BE2C (cell line): ENCODE measurements at places on chromosomes 6 and 20.

DNA sequence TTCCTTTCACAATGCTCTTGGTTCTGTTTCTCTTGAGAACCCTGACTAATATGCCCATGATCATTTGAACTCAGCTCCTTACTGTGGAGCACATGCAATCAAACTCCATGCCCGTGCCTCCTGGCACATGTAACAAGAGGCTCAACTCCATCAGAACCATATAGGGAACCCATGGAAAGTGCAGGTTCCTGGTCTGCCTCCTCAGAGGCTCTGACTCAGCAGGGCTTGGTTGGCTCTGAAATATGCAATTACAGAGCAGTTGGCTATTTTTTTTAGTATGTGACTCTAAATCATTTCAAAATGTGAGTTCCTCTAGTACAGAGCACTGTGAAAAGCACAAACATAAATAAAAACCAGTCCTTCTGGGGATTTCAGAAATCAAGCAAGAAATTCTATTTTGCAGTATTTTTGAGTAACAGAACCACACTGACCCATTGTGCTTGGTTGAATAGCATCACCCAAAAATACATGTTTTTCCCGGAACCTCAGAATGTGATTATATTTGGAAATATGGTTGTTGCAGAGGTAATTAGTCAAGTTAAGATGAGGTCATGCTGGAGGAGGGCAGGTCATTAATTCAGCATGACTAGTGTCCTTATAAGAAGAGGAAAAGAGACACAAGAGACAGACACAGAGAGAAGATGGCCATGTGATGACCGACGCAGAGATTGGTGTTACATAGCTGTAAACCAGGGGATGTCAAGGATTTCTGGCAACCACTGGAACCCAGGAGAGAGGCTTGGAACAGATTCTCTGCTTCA, 13.2 kb upstream of the MAP3K4 start:
- DNase-seq = no peak

DNA sequence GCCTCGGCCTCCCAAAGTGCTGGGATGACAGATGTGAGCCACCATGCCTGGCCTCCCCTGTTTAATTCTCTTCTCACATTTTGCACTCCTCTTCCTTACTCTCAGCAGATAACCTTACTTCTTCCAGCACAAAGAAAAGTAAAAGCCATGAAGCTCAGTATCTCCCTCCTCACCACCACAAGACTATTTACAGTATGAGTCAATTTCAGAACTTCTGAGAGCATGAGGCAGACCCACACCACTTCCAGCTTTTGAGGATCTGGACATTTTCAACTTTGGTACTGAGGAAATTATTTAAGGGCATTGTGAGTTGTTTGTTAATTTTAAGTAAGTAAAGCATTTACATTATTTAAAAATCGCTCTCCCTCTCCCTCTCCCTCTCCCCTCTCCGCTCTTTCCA, 8.0 kb upstream of the SNX3 start:
- DNase-seq = no peak

DNA sequence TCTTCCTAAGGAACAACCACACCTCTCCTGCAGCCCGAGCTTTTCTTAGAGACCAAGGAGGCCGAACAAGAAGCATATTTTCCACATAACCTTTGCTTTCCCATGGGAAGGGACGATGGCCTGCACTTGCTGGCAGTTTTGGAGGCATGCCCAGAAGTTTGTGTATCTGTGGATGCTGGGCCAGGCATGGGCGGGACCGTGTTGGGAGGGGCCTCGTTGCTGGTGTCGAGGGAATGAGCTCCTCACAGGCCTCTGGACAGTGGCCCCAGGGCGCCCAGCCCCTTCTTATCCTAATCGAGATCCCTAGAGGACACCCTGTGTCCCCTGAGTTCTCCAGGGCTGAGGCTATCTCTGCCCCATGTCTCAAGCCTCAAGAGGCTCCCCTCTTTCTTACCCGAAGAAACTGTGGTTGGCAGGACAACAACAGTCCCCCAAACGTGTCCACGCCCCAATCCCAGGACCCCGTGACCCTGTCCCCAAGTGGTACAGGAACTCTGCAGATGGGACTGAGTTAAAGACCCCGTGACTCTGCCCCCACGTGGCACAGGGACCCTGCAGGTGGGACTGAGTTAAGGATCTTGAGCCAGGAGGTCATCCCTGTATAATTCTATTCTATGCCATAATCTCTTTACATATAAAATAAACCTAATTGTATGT, 99.5 kb upstream of the BHLHE23 start:
- DNase-seq = peak; percentile 71

DNA sequence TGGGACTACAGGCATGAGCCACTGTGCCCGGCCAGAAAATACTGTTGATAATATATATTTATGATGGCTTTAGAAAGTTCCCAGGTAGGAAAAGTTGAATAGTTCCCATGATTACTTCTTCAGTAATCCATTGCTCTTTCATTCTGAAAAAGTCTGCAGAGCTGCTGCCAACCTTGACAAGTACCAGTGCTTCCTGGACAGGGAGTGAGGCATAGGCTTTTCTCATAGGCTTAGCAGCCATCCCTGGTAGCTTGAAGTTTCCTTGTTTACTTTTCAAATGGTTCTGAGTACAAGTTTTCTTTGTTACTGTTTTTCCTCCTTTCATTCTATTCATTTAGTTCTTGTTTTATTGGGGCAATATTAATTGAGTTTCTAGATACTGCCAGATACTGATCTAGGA, 7.8 kb downstream of the RWDD1 start:
- DNase-seq = no peak

GRCh38 chr20:35174458-35175216, 2.8 kb downstream of the PROCR start:
- DNase-seq = peak; percentile 79

DNA sequence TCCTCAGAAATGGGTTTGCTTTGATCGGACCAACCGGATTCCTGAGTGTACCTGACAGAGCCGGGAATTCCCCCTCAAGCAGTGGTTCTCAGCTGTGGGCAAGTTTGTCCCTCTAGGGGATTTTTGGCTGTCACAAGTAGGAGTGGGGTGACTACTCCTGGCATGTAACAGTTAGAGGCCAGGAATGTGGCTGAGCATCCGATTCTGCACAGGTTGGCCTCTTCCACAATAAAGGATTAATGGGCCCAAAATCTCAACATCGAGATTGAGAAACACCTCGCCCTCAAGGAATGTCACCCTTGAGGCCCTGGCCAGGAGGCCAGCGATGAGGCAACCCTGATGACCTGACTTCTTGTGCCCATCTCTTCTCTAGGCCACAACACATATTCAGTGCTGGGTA, 7.9 kb downstream of the AGPAT4 start:
- no peak for DNase-seq

DNA sequence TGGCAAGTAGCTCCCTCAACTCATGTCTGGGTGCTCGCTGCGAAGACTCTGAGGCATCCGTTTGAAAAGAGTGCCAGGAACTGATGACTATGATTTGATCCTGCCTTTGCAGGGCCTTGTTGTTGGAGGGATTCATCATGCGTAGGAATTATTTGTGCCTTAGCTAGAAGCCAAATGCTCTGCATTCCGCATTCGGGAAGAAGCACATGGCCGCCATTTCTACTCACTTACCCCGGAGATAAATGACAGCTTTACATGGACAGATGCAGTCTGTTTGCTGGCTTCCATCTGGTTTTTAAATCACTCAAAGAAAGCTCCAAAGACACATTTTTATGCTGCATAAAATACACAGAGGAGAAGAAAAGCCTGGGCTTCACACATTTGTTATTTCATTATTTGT, 363.3 kb upstream of the CDH4 start:
- DNase-seq = no peak

GRCh38 chr6:37866590-37867507, 47.3 kb downstream of the ZFAND3 start:
- DNase-seq = no peak

DNA sequence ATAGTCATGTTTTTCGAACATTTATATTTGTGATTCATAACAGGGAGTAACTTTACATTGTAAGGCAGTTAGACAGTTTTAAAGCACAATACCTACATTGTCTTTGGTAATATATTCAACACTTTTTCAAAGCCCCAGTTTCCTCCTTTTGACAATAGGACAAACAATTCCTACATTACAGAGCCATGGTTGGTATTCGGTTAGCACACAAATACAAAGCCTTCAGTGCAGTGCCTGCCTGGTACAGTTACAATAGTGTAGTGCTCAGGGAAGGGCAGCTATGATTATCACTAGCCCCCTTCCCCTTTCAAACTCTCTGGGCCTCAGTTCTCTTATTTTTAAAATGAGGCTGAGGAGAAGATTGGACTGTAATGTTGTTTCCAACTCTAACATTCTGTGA, 207.8 kb downstream of the TPBG start:
- no peak for DNase-seq

DNA sequence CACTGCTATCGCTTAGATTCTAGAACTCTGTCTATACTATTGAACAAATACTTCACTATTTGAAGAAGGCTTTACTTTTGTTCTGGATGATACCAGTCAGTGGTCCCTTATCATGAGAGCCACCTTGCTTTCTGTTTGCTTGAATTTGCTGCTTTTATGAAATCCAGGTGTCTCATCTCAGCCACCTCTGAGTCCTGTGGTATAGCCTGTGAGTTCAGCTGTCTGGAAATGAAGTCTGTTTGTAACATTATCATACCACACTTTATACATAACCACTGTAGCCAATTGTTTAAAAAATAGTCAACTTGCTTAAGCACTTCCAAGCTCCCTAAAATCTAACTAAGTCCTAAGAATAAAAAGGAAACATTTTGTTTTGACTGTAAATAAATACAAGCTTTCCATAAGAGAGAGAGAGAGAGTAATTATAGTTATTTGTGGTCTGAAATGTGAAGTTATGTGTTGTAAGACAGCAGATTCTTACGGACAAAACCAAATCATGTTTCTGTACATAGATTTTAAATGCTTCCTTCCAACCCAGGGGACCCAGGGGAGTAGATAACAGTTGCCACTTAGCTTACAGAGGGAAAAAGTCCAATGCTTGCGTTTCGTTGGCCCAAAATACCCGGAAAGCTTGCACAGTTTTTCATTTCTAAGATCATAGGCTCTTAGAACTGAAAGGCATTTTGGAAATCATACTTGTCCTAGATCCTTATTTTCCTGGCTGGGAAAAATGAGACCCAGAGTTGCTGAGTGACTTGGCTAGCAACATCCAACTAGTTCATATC, 1107.8 kb upstream of the FLRT3 start:
- no peak for DNase-seq

- peak; percentile 33 for DNase-seq
Observed at GRCh38 chr20:19212821-19213502, 520 bp downstream of the SLC24A3 start.

DNA sequence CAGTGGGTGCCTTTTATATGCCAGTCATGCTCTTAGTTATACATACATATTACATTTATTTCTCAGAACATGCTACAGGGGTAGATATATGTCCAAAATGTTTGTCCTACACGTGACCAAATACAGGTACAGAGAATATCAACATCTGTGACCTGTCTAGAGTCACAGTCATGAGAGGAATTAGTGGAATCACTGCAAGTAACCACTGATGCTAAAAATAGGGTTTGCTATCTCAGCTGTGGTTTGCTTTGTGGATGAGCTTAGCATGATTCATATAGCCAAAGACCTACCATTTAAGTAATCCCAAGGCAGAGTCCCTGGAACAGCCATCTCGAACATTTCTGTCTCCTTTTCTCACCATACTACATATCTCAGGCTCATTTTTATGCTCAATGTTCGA, 32.3 kb downstream of the GSTA3 start:
- no peak for DNase-seq

DNA sequence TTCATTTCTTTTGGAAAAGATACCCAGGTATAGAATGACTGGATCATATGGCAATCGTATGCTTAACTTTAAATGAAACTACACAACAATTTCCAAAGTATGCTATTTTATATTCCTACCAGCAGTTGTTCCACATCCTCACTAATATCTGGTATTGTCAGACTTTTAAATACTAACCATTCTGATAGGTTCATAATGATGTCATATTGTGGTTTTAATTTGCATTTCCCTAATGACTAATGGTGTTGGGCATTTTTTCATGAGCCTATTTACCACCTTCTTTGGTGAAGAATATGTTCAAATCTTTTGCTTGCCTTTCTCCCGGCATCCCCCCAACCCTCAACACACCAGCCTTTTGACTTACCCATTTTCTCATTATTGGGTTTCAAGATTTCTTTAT, 96.2 kb upstream of the HMGN3 start:
- DNase-seq = no peak

- no peak for DNase-seq
Observed at GRCh38 chr6:168852376-168852884, 401.2 kb downstream of the THBS2 start.

DNA sequence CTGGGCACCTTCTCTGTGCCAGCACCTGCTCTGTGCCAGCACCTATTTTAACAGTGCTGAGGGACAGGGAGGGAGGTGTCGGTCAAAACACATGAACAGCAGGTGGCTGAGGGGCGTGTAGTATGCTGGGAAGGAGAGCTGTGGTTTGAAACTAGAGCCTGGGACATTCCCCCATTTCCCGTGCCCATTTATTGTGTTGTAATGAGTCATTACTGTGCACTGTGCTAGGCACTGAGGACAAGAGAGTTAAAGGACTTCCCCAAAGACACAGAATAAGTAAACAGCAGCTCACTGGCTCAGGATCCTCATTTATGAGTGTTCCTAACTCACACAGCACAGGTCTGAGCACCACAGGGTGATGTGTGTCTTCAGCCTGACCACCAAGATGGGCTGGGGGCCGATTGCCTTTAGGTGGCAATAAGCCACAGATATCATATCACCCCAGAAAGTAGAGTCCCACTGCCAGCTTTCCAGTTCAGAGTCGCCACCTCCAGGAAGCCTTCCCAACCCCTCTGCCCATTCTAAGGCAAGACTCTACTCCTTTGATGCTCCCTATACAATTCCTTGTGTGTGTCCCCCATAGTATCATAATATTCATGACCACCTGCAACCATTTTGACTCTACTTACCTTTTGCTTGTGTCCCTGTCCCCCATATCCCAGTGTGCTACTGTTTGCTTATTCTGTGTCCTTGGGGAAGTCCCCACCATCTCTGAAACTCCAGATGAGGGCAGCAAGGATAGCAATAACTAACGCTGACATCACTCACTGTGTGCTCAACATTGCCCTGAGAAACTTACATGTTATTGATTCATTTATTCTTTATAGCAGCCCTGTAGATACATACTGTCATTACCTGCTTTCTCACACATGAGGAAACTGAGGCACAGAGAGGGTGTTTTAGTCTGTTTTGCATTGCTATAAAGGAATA, 87.3 kb downstream of the TOX2 start:
- DNase-seq = no peak

- DNase-seq = no peak
Observed at GRCh38 chr6:149169761-149170511, 147.6 kb upstream of the TAB2 start.

DNA sequence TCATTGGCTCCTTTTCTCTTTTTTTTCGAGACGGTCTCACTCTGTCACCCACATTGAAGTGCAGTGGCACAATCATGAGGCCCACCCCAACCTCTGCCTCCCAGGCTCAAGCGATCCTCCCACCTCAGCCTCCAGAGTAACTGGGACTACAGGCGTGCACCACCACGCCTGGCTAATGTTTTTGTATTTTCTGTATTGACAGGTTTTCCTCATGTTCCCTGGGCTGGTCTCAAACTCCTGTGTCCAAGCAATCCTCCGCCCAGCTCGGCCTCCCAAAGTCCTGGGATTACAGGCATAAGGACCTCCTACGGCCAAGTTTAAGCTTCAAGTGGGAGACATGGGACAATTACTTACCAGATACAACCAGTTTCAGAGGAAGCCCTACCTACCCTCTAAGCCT, 9.4 kb upstream of the POU5F1 start:
- DNase-seq = no peak

- no peak for DNase-seq
Observed at GRCh38 chr6:30323806-30324205, 2.9 kb upstream of the TRIM39 start.
